ENCODE measurements at places on chromosomes 5 and 9. TPM values are rescaled to one million over a fixed set of nuclear protein-coding genes. Genes with fewer than 3 reads are reported as not detected.

UBE2R2 gene
- total RNA-seq, result 24.2 TPM

FBXL7 gene
- total RNA-seq, result 6.9 TPM

PCDHA10 gene
- total RNA-seq, result 4.6 TPM

ZNF879 gene
- total RNA-seq, result 10.2 TPM

DOK3 gene
- total RNA-seq, result 5.6 TPM

ZCCHC10 gene
- total RNA-seq, result 18.4 TPM

SPINK6 gene
- not detected for total RNA-seq

BNC2 gene
- 51.2 TPM for total RNA-seq

ANKRD31 gene
- total RNA-seq, result 0.59 TPM

SIT1 gene
- not detected for total RNA-seq

INSL4 gene
- total RNA-seq, result not detected

PIK3R1 gene
- 73.3 TPM for total RNA-seq

PCDHGB4 gene
- 12.5 TPM for total RNA-seq

GRXCR2 gene
- total RNA-seq, result not detected

LRRC70 gene
- 8.4 TPM for total RNA-seq

FGF1 gene
- 57.7 TPM for total RNA-seq

CLK4 gene
- 58.5 TPM for total RNA-seq

SLC34A3 gene
- 0.06 TPM for total RNA-seq

WDR31 gene
- total RNA-seq, result 3.4 TPM

SAPCD2 gene
- 12.6 TPM for total RNA-seq

CKMT2 gene
- 7.0 TPM for total RNA-seq

NR2F1-AS1 gene
- total RNA-seq, result 50.9 TPM

LCNL1 gene
- total RNA-seq, result 54.0 TPM

ASS1 gene
- 61.1 TPM for total RNA-seq

SPINK13 gene
- total RNA-seq, result not detected

SAXO1 gene
- total RNA-seq, result 0.10 TPM

BTNL3 gene
- total RNA-seq, result not detected

ANKRD18B gene
- 7.3 TPM for total RNA-seq

CDO1 gene
- total RNA-seq, result 64.3 TPM

FAM163B gene
- total RNA-seq, result 13.5 TPM

PCDHAC2 gene
- 6.3 TPM for total RNA-seq

FCHO2 gene
- total RNA-seq, result 31.0 TPM

Measured in spinal cord (tissue), 10 donors.